ENCODE measurements at places on chromosomes 11 and 22. TPM values are rescaled to one million over a fixed set of nuclear protein-coding genes. Genes with fewer than 3 reads are reported as not detected.

The OR8A1 gene
- total RNA-seq, result not detected

The OR51B5 gene
- not detected for total RNA-seq

The C11orf16 gene
- total RNA-seq, result not detected

The MYOD1 gene
- total RNA-seq, result not detected

The KIF18A gene
- total RNA-seq, result 1.0 TPM

The FAU gene
- total RNA-seq, result 362 TPM

The IL17REL gene
- total RNA-seq, result not detected

The KIAA1671 gene
- 52.9 TPM for total RNA-seq

The CD248 gene
- total RNA-seq, result 0.68 TPM

The ZNF408 gene
- 13.5 TPM for total RNA-seq

The ZC3H12C gene
- 7.2 TPM for total RNA-seq

The DERL3 gene
- under 0.01 TPM for total RNA-seq

The TRIOBP gene
- 70.3 TPM for total RNA-seq

The BCO2 gene
- 1.6 TPM for total RNA-seq

The PARVA gene
- total RNA-seq, result 21.5 TPM

The CCDC87 gene
- total RNA-seq, result 0.21 TPM

The FBXO7 gene
- total RNA-seq, result 58.3 TPM

The CALCA gene
- not detected for total RNA-seq

All from nasal cavity respiratory epithelium epithelial cell of viscerocranial mucosa (primary cell).